ENCODE measurements at places on chromosomes 13 and 19.

DNA sequence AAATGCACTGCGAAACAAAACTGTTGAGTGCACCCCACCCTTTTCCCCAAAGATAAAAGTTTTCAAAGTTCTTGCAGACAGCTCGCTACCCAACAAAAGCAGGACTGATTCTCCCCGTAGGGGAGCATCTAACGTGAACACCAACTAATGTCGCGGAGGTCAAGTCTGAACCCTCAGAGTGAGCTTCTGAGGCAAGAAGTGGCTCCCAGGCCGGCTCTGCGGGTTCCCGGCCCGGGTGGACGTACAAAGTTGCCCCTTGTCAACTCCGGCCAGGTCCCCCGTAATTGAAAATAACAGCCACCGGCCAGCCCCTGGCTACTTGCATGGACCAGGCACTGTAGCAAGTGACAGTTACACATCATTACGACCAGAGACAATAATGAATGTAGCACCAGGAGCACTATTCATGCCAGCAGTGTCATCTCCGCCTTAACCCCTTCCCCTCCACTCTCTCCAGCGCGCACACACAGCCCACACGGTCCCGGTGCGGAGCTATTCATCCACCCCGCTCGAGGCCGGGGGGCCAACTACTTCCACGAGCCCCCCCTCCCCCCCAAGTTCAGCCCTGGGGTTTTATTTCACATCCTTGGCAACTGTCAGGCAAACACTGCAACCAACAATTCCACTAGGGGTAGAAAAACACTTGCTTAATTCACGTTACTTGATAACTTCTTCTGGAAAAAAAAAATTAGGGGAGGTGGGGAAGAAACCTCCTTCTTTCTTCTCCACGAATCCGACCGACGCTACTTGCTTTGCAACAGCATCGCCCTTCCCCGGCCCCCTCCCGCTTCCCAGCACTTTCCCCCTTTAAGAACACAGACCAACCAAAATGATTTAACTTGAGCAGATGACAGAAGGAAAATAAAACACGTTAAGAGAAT is 1.2 kb downstream of the KLF12 start:
- DNase-seq = peak; percentile 39

- peak; percentile 86 for DNase-seq
Observed at GRCh38 chr19:42270346-42271044, 1.4 kb downstream of the CIC start.

GRCh38 chr13:98664047-98664446 is 87.1 kb upstream of the STK24 start:
- no peak for DNase-seq

DNA sequence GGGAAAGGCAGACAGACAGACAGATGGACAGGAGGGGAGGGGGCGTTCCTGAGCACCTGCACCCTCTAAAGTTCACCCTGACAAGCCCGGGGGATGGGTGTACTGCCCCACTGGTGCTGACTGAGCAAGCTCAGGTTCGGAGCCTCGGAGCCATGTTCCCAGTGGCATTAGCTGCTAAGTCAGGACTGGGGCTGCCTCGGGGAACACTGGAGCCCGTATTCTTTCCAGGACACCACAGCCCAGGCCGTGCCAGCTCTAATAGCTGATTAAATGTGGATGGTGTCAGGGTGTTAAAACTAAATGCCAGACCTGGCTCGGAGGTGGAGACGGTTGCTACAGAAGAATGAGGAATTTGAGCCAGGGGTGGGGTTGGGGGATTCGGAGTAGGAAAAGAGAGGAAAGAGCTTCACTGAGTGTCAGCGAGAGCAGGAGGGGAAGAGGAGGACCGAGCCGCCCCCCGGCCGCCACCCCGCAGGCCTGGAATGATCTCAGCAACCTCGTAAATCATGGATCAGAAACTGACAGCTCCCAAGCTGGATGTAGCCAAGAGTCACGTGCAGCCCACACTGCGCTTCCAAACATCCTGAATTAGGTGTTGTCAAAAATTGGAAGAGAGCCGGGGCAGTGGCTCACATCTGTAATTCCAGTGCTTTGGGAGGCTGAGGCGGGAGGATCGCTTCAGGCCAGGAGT is 10.4 kb downstream of the MAP2K2 start:
- no peak for DNase-seq

DNA sequence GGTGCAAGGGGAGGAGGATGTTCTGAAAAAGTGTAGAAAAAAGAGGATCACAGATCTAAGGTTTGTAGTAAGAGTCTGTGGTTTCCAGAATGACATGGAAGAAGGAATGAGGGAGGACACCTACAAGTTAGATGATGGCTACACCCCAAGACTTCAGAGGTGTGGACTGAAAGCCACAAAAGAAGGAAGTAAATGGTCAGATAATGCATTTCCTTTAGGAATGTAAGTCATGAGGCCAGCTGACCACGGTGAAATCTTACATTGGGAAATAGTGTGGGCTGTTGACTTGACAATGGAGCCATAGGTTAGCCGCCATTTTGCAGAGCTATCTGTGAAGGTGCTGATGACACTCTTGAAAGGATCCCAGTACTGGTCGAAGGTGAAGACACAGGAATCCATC is 25.3 kb upstream of the FBXO27 start:
- no peak for DNase-seq

GRCh38 chr13:97875911-97876310 is 77.6 kb upstream of the IPO5 start:
- DNase-seq = no peak

DNA sequence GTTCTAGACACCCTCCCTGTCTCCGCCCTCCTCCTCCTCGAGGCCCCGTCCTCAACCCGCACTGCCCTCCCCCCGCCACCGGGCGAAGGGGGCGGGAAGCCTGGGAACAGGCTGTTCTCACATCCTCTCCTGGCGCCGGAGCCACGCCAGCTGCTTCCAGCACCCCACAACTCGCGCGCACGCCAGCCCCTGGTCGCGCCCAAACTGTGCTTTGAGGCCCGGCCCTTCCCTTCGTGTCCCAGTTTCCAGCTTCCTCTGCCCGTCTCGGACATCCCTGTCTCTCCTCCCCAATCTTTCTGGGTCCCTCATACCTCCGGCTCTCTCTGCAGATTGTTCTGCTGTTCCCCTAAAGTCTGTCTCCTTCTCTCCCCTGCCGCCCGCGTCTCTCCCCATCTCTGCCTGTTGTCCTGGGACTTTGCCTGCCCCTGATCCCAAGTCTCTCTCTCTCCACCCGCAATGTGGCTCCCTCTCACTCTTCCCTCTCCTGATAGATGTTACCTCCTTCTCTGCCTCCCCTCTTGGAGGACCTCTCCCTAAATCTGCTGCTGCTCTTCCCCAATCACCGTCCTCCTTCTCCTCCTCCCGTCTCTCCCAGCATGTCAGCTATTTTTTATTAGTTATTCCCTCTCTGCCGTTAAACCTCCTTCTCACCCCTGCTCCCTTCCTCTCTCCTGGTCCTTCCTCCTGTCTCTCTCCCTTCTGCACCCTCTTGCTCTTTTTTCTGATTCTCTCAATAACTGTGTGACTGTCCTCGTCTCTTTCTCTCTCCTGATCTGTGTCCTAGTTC is 14.2 kb downstream of the DPF1 start:
- DNase-seq = no peak

GRCh38 chr19:50275577-50276368 is 53.4 kb downstream of the KCNC3 start:
- DNase-seq = no peak

DNA sequence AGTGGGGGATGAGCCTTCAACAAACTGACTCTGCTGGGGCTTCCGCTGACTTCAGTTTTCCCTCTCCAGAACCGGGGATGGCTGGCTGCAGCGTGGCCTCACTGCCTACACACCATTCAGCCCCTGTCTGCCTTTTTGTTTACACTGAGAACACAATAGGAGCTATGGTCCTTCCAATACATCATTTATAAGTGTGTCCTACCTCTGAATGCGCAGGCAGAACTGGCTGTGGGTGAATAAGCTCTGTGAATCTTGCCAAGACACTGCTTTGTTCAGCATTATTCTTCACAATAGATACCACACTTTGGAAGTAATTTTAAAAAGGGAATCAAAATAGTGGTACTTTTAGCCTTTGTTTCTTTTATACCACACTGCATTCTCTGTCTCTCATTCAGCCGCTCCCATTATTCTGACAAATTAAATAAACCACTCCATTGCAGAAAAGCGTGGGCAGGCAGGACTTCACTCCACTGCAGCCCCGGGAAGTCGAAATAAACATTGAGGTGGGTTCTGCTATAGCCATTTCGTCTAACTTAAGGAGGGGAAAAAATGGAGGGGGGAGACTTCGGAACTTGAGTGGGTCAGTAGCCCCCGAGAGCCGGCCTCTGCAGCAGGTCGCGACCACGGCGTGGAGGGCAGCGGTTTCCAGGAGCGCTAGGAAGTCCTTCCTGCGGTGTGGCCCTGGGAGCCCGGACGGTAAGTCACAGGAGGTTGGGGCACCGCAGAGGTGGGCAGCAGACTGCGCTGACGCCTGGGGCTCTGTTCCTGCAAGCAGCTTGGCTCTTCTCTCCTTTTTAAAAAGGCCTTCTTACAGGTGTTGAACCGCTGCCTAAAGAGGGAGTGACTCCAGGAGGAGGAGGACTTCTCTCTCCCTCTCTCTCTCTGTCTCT is 94.8 kb upstream of the SOX1 start:
- no peak for DNase-seq

DNA sequence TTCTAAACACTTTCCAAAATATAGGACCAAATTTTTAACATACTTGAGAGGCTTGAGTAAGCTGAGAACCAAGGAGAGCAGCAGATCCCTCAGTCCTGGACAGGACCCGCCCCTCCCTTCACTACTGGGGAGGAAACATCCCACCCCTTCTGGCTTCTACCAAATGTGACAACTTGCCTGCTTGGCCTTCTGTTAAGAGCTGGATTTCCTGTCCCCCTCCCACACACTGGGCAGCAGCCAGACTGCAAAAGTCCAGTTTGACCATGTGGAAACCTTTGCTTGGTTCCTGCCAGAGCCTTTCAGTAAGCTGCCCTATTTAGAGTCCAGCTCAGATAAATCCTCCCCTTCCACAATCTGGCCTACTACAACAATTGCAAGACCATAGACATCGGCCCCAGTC is 84.3 kb downstream of the FGF14 start:
- no peak for DNase-seq

DNA sequence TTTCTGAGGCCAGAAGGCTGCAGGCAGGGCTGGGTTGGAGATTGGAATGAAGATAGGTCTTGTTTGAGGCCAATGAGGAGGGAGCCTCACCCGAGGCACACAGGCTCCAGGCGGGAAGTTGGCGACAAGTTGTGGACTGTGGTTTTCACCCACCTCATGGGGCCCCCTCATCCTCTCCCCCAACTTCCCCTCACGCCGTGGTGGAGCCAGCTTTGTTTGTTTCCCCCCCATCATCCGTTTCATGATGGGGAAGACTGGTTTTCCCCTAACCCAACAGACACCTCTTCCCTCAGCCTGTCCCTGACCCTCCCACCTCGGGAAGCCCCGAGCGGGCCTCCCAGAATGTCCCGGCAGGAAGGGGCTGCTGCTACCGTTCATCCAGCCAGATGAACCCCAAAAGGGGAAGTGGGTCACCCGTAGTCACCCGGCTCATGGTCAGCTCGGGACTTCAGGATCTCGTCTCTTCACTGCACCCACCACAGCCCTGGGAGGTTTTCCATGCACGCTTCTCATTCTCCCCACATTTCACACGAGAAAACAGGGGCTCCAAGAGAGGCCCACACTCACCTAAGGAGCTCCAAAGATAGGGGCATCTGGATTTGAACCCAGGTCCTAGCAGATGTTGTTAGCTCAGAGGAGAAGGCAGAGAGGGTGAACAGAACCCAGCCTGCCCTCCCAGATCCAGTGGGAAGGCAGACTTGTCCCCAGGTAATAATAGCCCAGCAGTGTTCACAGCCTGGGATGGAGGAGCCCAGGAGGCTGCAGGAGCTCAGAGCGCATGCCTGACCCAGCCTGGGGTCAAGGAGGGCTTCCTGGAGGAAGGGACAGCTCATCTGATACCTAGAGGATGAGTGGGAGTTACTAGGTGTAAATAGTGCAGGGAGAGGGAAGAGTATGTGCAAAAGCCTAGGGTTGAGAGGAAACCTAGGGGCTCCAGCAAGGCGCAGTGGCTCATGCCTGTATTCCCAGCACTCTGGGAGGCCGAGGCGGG is 23.5 kb downstream of the CEACAM16 start:
- peak; percentile 69 for DNase-seq

DNA sequence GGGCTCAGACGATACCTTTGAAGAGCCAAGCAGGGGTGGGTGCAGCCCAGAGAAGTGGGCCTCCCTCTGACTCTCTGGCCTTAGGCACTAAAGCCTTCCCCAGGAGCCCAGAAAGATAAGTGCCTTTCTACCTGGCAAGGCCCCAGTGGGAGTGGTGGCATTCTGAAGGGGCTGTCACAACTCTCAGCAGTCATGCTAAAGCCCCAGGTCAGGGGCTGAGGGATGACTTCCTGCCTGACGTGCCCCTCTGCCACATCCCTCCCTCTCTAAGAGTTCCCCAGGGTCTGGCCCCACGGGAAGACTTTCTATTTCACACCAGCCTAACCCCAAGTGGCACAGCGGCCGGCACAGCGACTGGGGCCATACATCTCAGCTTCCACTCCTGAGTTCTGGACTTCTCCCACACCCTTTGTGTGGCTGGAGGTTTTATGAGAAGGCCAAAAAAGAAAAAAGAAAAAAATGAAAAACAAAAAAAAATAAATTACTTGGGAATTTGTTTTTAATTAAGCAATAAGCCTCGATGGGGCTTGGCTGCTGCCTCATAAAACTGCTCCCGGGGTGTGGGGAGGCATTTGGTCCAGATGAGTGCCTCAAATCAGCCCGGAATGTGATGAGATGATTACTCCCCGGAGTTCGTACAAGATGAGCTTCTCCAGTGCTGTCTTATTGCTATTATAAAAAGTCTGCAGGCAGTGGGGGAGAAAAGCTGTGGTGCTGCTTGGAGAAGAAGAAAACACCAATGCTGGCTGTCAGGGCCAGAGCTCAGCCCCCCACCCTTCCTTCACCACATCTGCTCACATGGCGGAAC is 28.5 kb upstream of the PLEKHF1 start:
- DNase-seq = no peak

- DNase-seq = no peak
Observed at GRCh38 chr13:19575230-19575629, 13.9 kb upstream of the TPTE2 start.

GRCh38 chr13:23377983-23378632 is 55.4 kb downstream of the SACS start:
- DNase-seq = peak; percentile 57

DNA sequence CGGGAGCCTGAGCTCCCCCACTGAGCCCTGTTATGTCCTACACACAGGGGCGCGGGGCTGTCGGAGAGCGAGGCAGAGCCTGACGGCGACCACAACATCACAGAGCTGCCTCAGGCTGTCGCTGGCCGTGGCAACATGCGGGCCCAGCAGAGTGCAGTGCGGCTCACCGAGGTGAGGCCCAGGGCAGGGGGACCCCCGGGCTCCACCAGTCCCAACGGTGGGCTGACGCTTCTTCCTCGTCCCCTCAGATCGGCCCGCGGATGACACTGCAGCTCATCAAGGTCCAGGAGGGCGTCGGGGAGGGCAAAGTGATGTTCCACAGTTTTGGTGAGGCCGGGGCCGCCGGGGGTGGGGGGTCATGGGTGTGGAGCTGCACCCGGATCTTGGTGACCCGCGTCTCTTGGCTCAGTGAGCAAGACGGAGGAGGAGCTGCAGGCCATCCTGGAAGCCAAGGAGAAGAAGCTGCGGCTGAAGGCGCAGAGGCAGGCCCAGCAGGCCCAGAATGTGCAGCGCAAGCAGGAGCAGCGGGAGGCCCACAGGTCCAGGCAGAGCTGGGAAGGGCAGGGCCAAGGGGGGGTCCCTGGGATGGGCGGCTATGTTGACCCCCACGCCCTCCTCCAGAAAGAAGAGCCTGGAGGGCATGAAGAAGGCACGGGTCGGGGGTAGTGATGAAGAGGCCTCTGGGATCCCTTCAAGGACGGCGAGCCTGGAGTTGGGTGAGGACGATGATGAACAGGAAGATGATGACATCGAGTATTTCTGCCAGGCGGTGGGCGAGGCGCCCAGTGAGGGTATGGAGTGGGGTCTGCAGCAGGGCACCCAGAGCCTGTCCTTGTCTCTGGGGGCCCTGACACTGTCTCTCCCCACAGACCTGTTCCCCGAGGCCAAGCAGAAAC is 1.2 kb upstream of the P2RY11 start:
- DNase-seq = no peak

Measured in CD4-positive, alpha-beta T cell treated with Interleukin-15 for 1 hour (primary cell).